ENCODE measurements at places on chromosomes 7 and 10.

GRCh38 chr7:139567647-139568345 lies 44.3 kb downstream of the CLEC2L start:
- DNase-seq = no peak

- no peak for DNase-seq
Measured at GRCh38 chr7:124597509-124597908, 168.1 kb downstream of the GPR37 start.

DNA sequence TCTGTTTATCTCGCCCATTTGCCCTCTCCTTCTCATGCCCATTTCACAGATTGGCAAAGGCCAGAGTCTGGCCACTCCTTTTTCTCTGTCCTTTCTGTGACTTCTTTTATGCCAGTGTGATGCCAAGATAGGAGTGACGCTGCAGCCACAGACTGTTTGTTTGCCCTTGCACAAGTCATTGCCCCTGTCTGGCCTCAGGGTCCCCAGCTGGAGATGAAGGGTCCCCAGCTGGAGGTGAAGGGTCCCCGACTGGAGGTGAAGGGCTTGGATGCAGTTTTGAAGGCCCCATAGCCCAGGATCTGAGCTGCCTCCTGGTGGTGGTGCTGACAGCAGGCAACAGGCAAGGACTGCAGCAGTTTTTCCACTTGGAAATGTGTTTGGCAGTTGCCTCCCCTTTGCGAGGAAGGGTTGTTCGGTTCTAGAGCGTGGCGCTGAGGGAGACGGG lies 50.8 kb upstream of the SLC29A3 start:
- DNase-seq = no peak

- DNase-seq = no peak
Measured at GRCh38 chr7:24992314-24992713, 12.3 kb upstream of the OSBPL3 start.

GRCh38 chr10:119115926-119116325 lies 12.0 kb downstream of the DENND10 start:
- DNase-seq = no peak

GRCh38 chr7:82056282-82056681 lies 286.4 kb upstream of the HGF start:
- DNase-seq = no peak

- no peak for DNase-seq
Measured at GRCh38 chr7:72321081-72321480, 91.1 kb downstream of the CALN1 start.

DNA sequence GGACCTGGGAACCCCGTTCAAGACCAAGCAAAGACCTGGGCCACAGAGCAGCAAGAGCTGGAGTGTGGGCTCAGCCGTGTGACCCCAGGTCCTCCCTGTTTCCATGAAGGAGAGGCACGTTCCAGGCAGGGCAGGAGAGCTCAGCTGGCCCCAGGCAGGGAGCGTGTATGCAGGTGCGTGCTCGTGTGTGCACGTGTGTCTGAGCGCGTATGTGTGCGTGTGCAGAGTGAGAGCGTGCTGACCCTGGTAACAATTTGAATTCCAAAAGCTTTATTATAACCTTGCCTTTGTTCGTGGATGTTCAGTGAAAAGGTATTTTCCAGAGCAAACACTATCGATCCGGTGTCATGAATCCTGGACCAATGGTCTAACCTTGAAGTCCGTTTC lies 54.6 kb downstream of the FOXL3 start:
- no peak for DNase-seq

- DNase-seq = no peak
Measured at GRCh38 chr7:5773661-5774086, 7.8 kb downstream of the RNF216 start.

DNA sequence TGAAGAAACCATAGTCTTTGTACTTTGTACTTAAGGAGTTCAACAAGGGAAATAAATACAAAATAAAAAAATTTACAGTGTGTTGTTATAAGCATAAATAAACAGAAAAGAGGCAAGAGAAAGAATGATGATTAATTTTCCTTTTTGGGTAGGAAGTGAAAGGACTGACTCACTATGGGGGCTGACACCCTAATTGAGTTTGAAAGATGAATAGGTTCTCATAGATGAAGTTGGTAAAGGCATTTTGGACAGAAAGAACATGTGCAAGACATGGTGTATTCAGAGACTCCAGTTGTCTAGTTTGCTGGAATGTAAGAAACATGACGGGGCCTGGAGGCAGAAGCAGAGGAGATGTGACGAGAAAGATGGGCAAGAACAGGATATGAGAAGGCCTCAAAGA lies 83.7 kb downstream of the VPS50 start:
- DNase-seq = no peak

GRCh38 chr7:10913457-10913856 lies 60.2 kb upstream of the PHF14 start:
- DNase-seq = no peak
